ENCODE measurements at places on chromosomes 13 and 19.

- DNase-seq, result no peak
- H3K27ac ChIP-seq, result no peak overlapping the region
- peaks cover 2% of the 10 kb centered on the region for H3K4me1 ChIP-seq
- H3K36me3 ChIP-seq, result no peaks in the 10 kb centered on the region
- H3K27me3 ChIP-seq, result no peaks in the 10 kb centered on the region
These were observed 17.8 kb downstream of the C2CD4C start for GRCh38 chr19:391207-391557.

DNA sequence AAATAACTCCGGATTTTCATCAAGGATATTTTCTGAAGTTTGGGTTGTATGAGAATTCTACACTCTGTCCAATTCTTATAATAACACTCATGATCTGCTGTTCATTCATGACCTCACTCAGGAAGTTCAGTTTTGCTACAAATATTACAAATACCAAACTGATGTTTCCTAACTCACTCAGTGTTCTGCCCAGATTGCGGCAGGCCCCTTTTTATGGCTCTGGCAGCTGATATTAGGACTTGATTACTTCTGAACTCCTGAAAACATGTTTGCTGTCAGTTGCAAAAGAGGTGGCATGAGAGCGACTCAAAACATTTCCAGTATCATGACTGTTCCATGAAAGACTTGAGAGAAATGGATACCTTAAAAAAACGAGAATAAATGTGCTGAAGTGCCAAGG is 188.0 kb downstream of the RGCC start:
- no peak for DNase-seq
- H3K27me3 ChIP-seq, result no peaks in the 10 kb centered on the region
- no peak overlapping the region for H3K27ac ChIP-seq
- H3K36me3 ChIP-seq, result no peaks in the 10 kb centered on the region
- no peak overlapping the region for H3K4me3 ChIP-seq
- no peaks in the 10 kb centered on the region for H3K4me1 ChIP-seq

GRCh38 chr13:42735010-42735409 is 46.4 kb upstream of the FAM216B start:
- H3K27ac ChIP-seq, result no peak overlapping the region
- H3K4me1 ChIP-seq, result no peaks in the 10 kb centered on the region
- H3K4me3 ChIP-seq, result no peak overlapping the region
- DNase-seq, result no peak

DNA sequence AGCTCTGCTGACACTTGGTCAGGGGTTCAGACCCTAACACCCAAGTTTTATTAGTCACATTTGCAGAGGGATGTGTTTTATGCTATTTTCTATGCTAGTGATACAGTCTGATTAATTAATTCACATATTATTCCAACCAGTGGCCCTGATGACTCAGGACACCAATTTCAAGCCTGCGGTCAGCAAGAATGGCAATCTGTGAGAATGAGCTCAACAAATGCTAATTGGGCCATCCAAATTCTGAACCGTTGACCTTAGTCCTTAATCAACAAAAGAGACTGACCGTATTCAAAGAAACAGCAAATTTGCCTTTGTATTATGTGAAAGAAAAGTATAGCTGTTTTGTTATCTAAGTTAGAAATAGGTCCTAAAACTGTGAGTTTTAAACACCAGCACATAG is 9.6 kb upstream of the KL start:
- H3K4me3 ChIP-seq, result no peak overlapping the region
- no peaks in the 10 kb centered on the region for H3K4me1 ChIP-seq
- DNase-seq, result no peak
- H3K27me3 ChIP-seq, result no peaks in the 10 kb centered on the region
- H3K36me3 ChIP-seq, result no peaks in the 10 kb centered on the region
- no peak overlapping the region for H3K27ac ChIP-seq

DNA sequence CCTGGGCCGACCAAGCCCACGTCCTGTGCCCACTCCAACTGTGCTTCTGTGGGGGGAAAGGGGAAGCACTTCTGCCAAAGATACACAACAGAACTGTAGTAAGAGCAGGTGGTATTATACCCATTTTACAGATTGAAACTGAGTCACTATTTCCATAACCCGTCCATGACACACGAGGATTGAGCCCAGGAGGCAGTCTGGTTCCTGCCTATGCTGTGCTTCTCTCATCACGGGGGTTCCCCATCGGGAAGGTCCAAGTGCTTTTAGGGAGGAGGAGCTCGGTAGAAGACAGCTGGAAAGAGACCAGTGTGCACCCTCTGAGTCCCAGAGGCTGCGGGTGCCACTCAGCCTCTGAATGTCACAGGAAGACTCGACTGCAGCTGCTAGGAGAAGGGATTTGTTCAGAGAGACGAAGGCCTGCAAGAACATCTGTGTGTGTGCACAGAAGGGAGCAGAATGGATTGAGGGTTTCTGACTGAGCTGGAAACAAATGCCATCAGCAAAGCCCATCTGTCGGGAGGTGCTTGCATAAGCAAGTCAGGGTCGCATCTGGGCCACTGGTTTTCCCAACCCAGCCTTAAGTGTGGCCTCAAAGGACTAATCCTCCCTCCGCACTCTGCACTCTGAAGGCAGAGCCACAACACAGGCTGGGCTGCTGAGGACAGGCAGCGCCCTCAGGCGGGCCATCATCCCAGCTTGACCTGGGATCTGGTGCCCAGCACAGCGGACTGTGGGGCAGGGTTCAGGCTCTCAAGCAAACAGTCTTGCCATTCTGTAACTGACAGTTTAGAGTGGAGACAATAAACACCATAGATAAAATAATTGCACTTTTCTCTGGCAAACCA is 150.0 kb downstream of the DPF1 start:
- no peaks in the 10 kb centered on the region for H3K27me3 ChIP-seq
- H3K4me3 ChIP-seq, result no peak overlapping the region
- no peaks in the 10 kb centered on the region for H3K36me3 ChIP-seq
- DNase-seq, result no peak
- H3K27ac ChIP-seq, result no peak overlapping the region
- no peaks in the 10 kb centered on the region for H3K4me1 ChIP-seq

- no peak overlapping the region for H3K4me3 ChIP-seq
- no peak for DNase-seq
- no peaks in the 10 kb centered on the region for H3K4me1 ChIP-seq
- no peak overlapping the region for H3K27ac ChIP-seq
- H3K27me3 ChIP-seq, result no peaks in the 10 kb centered on the region
These were observed 198.4 kb upstream of the ZNF536 start for GRCh38 chr19:30173593-30174356.

Measured in iPS DF 6.9 (cell line).